ENCODE measurements at places on chromosomes 5 and 9.

DNA sequence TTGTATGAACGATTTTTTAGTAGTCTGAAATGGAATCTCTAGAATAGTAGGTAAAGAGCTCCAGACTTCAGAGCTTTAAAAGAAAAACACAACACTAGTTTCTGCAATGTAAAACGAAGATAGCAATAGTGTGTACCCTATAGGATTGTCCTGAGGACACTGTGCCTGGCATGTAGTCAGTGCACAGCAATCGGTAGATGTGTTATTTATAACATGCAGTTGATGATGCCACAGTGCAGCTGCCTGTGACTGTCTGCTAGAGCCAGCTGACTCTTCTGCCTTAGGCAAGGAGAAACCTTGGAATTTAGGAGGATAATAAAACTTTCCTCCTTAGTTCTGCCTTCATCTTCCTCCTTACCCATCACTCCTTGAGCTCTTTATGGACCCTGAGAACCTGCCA, 27.7 kb upstream of the TMOD1 start:
- no peak for DNase-seq

DNA sequence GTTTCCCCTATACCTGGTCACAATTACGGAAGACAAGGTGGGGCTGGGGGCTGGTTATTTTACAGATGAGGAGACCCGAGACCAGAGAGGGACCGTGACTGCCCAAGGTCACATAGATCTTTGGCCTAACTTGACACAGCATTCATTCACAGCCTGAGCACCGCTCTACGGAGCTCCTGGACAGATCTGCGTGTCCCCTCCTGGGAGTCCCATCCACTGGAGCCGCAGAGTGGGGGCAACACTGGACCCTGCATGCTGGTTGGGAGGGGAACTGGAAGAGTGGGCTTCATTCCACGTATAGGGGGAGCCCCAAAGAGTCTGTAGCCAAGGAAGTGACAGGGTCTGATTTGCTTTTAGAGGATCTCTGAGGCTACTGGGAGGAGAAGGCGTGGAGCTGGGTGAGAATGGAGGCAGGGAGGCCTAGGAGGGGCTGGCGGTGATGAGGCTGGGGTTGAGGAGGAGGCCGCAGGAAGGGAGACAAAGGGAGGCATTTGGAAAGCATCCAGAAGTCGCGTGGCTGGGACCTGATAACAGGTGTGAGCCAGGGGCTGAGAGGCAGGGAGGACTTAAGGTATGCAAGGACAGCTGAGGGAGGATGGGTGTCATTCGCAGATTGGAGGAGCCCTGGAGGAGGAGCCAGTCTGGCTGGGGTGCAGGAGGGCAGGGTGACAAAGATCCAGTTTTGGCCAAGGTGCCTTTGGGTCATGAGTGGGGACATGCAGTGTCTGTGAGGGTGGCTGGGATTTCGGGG, 64.3 kb upstream of the IER5L start:
- DNase-seq: no peak

DNA sequence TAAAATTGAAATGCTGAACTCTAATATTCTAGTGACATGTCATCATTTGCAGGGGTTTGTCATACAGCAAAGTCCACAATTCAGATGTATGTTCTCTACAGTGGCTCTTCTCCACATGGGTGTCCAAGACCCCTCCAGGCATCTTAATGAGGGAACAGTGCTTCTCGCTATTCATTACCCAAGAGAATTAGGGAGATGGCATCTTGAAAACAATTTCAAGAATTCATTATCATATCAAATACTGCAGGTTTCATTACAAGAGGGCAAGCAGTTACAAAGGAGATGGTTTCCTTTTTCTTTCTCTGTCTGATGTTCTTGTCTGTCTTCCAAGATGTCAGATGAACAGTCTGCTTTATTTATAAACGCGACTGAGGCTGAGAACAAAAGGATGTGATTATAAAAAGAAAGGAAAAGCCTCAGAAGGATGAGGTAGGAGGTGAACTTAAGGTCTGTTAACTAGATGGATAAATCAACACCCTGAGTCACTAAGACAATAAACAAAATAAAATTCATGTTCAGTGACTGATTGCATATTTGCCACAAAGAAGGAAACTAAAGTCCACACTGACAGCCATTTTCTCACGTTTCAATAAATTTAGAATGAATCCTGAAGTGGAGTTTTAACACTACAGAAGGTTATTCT, 326.7 kb upstream of the EFNA5 start:
- DNase-seq: no peak

DNA sequence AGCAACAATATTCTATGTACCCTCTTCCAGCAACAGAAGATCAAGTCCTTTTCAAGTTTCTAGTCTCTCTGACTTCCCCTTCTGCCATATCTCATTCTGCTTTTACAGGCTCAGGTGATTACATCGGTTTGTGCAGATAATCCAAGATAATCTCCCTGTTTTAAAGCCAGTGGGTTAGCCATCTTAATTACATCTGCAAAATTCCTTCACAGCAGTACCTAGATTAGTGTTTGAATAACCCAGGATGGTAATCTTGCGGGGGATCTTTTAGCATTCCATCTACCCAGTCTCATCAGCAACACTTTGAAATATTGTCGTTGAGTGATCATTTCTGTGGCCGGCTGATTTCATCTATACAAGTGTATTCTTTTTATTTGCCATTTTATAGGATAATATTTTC, 130.2 kb downstream of the GHR start:
- no peak for DNase-seq

GRCh38 chr5:79241535-79241979, 5.6 kb downstream of the JMY start:
- no peak for DNase-seq

- DNase-seq: no peak
These were observed 55.8 kb upstream of the TMC1 start for GRCh38 chr9:72465593-72465984.

DNA sequence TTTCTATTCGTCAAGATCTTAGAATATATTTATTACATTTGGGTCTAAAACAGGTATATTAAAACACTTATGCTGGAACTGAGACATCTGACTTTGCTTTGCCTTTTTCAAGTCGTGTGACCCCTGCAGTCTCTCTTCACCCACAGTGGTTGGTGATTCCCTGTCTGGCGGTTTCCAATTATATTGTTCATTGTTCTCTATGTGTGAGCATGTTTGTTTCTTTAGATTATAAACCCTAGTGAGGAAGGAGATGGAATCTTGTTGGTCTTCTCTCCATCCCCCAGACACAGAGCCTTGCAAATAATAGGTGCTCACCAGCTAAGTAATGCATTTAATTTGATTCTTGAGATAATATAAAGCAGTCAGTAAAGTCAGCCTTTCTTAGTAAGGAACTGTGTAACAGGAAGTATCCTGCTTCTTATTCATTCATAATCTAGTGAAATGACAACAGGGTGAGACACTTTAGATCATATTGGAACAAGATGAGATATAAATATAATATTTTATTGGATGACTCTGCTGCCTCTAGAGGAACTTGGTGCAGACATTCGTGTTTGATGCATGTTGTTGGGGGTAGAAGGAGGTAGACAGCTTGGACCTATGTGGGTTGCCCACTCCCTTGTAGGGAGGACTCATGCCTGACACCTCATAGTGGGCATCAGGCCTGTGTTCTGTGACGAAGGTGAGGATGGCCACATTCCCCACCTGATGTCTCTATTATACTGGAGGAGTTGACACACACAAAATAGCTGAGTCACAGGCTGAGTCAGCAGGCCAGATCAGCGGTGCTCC, 88.1 kb downstream of the FGF1 start:
- DNase-seq: peak; percentile 38

GRCh38 chr5:135329066-135329912, 69.7 kb downstream of the MACROH2A1 start:
- no peak for DNase-seq

- no peak for DNase-seq
These were observed 63.1 kb downstream of the UGCG start for GRCh38 chr9:111959468-111960359.

- no peak for DNase-seq
These were observed 62.1 kb downstream of the SNCAIP start for GRCh38 chr5:122374110-122374509.

- no peak for DNase-seq
These were observed 95.2 kb downstream of the MVB12B start for GRCh38 chr9:126421567-126422428.

DNA sequence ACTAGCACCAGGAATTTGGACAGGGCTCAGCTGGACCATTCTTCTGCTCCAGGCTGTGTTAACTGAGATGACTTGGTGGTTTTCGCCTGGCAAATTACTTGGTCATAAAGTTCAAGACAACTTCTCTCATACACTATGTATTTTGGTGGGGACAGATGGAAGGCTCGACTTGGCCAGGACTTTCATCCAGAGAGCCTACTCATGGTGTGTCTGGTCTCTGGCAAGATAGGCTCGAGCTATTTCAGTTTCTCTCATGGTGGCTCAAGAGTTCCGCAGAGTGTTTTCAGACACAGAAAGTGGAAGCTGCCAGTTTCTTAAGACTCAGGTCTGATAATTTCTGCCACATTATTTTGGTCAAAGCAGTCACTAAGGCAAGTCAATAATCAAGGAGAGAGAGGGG, 135.6 kb downstream of the IRX2 start:
- DNase-seq: no peak

- DNase-seq: no peak
These were observed 33.1 kb downstream of the RAB3C start for GRCh38 chr5:58615972-58616371.

DNA sequence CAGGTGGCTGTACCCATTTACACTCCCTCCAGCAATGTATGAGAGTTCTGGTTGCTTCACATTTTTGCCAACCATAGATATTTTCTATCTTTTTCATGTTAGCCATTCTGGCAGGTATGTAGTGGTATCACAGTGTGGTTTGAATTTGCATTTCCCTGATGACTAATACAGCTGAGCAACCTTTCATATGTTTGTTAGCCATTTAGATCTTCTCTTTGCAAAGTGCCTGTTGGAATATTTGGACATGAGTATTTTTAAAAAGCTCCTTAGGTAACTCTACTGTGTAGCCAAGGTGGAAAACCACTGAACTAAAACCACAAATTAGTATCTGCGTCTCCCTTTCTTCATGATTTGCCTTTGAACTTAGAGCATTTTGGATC, 31.9 kb downstream of the IRF1 start:
- DNase-seq: no peak

DNA sequence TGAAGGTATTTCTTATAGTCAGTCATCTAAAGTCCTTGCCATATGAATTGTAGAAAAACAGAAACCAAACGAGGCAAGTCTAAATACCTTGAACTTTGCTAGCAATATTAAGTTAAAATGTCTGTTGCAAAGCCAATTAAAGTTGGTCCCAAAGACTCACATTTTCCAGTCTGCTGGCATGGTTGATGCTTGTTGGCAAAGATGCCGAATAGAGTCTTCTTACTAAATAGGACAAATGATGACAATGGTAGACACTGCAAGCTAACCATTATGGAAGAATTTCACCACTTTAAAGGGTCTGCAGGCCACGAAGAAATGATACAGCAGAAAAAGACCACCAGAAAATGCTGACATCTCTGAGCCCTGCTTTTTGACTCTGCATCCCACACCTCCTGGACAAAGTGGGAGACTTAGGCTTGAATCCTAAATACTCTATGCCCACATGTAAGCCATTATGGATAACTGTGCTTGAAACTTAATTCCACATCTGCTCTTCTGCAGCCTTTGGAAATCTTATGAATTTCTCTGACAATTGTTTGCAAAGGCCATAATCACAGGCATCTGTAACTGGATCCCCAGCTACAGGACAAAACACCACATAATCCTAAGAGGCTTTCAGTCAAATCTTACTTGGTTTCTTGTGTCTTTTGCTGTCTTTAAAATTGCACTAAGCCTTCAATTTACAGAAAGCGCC, 61.3 kb downstream of the LHFPL2 start:
- no peak for DNase-seq

DNA sequence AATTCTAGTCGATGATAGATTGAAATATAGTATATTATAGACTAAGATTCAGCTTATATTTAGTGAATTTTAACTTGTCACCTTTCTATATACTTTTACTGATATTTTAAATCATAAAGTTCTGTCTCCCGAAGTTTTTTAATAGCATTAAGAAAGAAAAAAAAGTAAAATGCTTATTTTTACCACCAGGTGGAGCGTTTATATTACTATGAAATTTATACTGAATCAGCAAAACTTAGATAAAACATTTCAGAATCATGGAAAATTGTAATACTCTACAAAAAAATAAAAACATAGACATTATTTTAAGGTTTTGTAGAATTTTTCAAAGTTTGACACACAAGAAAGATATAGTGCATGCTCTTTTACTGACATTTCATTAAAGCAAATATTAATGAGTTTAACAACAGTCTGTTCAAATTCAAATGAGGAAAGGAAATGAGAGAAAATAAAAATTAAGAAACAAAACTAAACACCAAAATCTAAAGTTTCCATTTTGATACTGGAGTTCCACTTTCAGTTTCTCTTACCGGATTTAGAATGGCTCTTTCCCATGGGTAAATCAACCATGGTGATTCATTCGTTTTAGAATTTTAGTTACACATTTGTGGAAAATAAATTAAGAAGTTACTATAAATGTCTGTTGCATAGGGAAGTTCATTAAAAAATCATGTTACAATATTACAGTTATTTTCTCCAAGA, 1035.3 kb downstream of the CDH12 start:
- DNase-seq: no peak

DNA sequence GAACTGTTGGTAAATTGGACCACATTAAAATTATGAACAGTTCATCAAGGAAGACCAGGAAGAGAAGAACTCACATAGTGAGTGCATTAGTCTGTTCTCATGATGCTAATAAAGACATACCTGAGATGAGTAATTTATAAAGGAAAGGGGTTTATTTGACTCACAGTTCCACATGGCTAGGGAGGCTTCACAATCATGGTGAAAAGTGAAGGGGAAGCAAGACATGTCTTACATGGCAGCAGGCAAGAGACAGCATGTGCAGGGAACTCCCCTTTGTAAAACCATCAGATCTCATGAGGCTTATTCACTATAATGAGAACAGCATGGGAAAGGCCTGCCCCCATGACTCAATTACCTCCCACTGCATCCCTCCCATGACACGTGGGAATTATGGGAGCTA, 135.9 kb upstream of the MAN2A1 start:
- DNase-seq: no peak

GRCh38 chr9:125479846-125480615, 218.4 kb downstream of the GAPVD1 start:
- DNase-seq: no peak

- no peak for DNase-seq
These were observed 516.5 kb downstream of the KIF4B start for GRCh38 chr5:155530046-155530445.

- DNase-seq: no peak
These were observed 33.5 kb upstream of the STXBP1 start for GRCh38 chr9:127578627-127578951.

- DNase-seq: no peak
These were observed 124.8 kb upstream of the LMX1B start for GRCh38 chr9:126488881-126489404.

DNA sequence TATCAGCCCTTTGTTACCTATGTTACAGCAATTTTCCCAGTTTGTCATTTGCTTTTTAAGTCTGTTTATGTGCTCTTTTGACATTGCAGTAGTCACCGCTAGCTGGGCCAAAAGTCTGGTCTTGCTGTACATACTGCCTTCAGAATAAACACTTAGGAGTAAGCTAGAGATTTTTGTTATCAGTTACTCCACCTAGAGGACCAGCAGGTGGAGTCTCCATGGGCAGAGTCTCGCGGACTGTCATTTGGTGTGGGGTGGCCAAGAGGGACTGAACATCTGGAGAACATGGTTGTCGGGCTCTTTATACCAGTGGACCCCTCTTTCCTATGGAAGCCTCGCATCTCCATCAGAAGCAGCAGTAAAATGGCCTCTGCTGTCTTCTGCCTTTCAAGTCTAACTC, 10.8 kb upstream of the MGAT1 start:
- no peak for DNase-seq

- DNase-seq: no peak
These were observed 10.4 kb downstream of the PTCH1 start for GRCh38 chr9:95506428-95506677.

GRCh38 chr9:87711857-87712800, 13.8 kb upstream of the CTSL start:
- DNase-seq: no peak
